ENCODE measurements at places on chromosomes 12 and 14. TPM values are rescaled to one million over a fixed set of nuclear protein-coding genes. Genes with fewer than 3 reads are reported as not detected.

Gene TAS2R31
- total RNA-seq, result 0.97 TPM

Gene MIPOL1
- 5.8 TPM for total RNA-seq

Gene GPR162
- total RNA-seq, result 0.51 TPM

Gene LAG3
- total RNA-seq, result not detected

Gene BICD1
- total RNA-seq, result 9.7 TPM

Gene PNP
- 23.6 TPM for total RNA-seq

Gene RPGRIP1
- not detected for total RNA-seq

Gene FLVCR2
- total RNA-seq, result not detected

DNA sequence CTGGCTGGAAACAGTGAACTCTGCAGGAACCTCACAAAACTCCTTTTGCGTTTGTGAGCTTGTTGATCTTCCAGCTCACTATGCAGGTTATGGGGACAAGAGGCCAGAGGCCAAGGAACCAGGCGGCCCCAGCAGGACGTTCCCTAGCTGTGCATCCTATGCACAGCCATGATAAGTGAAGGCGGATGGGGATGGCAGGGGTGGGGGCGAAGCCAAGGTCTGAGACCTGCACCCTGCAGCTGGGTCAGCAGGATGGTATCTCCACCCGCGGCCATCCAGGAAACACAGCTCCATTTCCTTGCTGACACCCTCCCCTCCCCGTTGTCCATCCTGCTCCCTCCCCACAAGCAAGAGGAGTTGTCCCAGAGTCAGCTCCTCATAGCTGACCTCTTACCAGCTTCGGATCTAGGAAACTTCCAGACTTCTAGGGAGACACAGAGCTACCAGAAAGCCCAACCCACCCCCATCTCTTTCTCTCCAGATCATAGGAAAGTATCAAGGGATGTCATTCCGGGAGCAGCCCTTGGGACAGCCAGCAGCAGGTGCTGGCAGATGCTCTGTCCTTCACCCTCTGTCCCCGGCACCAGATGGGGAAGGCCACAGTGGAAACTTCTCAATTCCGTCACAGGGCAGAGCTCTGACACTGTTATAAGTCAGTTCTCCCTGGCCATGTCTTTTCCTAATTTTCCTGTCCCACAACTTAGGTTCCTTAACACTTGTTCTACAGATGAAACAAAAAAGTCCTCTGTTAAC lies 9.4 kb downstream of the ZBTB39 start:
- peaks cover 11% of the 10 kb centered on the region for H3K4me1 ChIP-seq
- H3K4me3 ChIP-seq, result no peak overlapping the region
- H3K27me3 ChIP-seq, result no peaks in the 10 kb centered on the region
- no peak overlapping the region for H3K27ac ChIP-seq
- 0 out of 2 replicates have a peak, but pooled peaks cover 3% of the 10 kb centered on the region for H3K36me3 ChIP-seq

DNA sequence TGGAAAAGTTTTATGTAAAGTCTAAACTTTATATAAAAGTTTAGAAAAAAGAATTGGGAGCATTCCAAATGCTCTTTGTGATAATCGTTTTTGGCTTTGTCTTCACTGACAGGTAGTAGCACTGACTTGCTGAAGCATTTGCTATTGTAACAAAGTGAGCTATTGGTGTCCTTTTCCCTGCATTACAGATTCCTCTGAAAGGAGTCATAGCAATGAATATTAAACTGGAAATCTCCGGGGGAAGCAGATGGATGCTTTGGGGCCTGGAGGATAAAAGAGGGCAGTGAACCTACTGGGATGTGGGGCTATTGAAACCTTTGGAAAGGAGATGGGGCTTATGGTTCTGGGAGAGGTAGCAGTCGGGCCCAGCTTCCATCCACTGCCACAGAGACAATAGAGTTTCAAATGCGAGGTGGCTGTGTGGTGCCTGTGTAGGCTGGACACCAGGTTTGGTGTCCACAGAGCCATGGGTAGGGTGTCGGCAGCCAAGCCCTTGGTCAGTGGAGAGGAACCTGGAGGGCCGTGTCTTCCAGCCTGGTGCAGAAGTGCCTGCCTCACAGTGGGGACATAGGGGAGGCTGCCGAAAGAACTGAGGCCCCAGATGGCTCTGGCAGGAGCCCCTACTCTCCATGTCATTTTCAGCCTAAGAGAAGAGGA lies 10.1 kb downstream of the GSG1 start:
- no peaks in the 10 kb centered on the region for H3K27me3 ChIP-seq
- H3K36me3 ChIP-seq, result no peaks in the 10 kb centered on the region
- H3K27ac ChIP-seq, result peak overlapping the region; percentile 67
- no peak overlapping the region for H3K4me3 ChIP-seq
- DNase-seq, result peak; percentile 74

DNA sequence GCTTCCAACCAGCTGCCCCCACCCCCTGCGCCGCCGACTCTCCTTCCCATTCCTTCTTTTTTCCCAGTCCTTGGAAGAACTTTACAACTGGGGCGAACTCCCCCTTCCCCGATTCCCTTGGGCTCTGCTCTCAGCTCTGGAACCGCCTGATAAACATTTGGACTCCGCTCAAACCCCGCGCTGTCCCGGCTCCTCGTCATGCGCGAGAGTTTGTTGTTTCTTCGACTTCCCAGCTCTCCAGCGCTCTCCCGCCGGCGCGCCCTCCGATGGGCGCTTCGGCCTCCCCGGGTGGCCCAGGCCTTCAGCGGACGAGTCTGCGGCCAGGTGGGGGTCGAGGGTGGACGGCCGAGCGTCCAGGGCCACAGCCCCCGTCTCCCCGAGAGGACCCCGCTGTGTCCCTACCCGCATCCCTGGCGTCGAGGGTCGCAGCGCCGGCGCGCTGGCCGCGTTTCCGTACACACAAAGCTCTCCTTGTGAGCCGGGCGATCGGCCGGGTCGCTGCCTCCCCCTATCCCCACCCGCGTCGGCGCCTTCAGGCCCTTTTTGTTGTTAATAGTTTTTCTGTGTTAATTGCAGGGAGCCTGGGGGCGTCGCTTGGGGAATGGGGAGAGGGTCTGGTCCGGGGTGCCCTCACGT lies 847 bp downstream of the MMP14 start:
- peak; percentile 81 for DNase-seq
- H3K4me3 ChIP-seq, result peak overlapping the region; percentile 88
- no peaks in the 10 kb centered on the region for H3K27me3 ChIP-seq
- H3K27ac ChIP-seq, result peak overlapping the region; percentile 94
- H3K4me1 ChIP-seq, result peaks cover 38% of the 10 kb centered on the region
- H3K36me3 ChIP-seq, result peaks cover 15% of the 10 kb centered on the region

GRCh38 chr14:95725685-95726336 lies 11.9 kb upstream of the TCL1A start:
- H3K4me1 ChIP-seq, result no peaks in the 10 kb centered on the region
- H3K27ac ChIP-seq, result no peak overlapping the region
- no peaks in the 10 kb centered on the region for H3K36me3 ChIP-seq
- H3K4me3 ChIP-seq, result no peak overlapping the region
- no peaks in the 10 kb centered on the region for H3K27me3 ChIP-seq

GRCh38 chr12:64824500-64825142 lies at the start of gene TBC1D30:
Gene TBC1D30 (plus strand): TSS chr12:64824647. CDS start chr12:64824880, 233 bp downstream.
- peaks cover 58% of the 10 kb centered on the region for H3K27me3 ChIP-seq
- DNase-seq, result peak; percentile 45
- peak within 1 kb of the TSS; percentile 66 for H3K4me3 ChIP-seq
- no peaks in the 10 kb centered on the region for H3K4me1 ChIP-seq

DNA sequence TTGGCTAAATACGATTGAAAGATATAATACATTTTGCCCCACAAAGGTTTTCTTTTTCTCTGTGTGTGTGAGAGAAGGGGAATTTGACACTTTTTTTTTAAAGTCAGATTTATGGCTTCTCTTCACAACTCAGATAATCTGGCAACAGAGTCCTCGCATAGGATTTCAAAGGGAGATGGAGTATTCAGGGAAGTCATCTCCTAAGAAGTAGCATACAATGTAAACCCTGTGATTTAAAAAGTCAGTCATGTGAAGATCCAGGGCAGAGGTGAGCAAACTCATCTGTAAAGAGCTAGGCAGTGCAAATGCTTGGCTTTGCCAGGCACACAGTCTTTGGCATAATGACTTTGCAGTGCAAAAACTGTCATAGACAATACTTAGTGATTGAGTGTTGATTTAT lies 1526.3 kb downstream of the AACS start:
- no peaks in the 10 kb centered on the region for H3K4me1 ChIP-seq
- no peak for DNase-seq
- no peaks in the 10 kb centered on the region for H3K36me3 ChIP-seq
- H3K27me3 ChIP-seq, result no peaks in the 10 kb centered on the region
- no peak overlapping the region for H3K27ac ChIP-seq

DNA sequence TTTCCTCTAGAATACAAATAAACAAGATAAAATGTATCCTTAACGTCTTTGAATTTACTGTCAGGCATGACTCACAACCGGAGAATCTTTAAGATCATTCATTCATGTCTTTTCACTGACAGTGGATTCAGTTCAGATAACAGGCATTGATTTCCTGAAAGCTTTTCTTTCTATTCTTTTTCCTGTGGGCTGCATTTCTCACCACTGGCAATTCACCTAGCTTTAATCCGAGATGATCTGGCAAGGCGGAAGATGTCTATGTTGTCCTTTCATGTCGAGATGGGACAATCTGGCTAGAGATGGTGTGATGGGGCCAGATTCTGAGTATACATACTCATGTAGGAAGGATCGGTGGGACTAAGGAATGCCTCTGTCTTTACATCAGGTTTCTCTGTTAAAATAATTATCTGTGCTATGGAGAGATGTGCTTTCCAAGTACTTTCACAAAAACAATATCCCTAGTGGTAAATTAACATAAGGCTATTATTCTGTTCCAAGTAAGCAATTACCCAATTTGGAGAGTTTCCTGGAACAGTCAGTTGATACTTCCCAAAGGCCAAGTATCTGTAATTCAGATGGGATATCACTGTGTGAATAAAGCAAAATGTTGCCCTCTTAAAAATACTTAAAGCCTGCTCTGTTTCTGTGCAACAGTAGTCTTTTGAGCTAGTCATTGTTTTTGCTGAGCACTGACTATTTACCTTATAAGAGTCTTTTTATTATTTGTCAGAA lies 17.8 kb downstream of the ACSS3 start:
- no peaks in the 10 kb centered on the region for H3K36me3 ChIP-seq
- H3K27ac ChIP-seq, result no peak overlapping the region
- no peak overlapping the region for H3K4me3 ChIP-seq
- no peak for DNase-seq

GRCh38 chr14:69664865-69665526 lies 53.6 kb downstream of the SUSD6 start:
- H3K4me1 ChIP-seq, result peaks cover 45% of the 10 kb centered on the region
- peak overlapping the region; percentile 86 for H3K27ac ChIP-seq
- no peaks in the 10 kb centered on the region for H3K36me3 ChIP-seq
- H3K27me3 ChIP-seq, result no peaks in the 10 kb centered on the region
- DNase-seq, result no peak

- no peaks in the 10 kb centered on the region for H3K4me1 ChIP-seq
- H3K4me3 ChIP-seq, result no peak overlapping the region
- peak; percentile 65 for DNase-seq
These were observed 10.6 kb downstream of the DDX54 start for GRCh38 chr12:113174461-113175384.

DNA sequence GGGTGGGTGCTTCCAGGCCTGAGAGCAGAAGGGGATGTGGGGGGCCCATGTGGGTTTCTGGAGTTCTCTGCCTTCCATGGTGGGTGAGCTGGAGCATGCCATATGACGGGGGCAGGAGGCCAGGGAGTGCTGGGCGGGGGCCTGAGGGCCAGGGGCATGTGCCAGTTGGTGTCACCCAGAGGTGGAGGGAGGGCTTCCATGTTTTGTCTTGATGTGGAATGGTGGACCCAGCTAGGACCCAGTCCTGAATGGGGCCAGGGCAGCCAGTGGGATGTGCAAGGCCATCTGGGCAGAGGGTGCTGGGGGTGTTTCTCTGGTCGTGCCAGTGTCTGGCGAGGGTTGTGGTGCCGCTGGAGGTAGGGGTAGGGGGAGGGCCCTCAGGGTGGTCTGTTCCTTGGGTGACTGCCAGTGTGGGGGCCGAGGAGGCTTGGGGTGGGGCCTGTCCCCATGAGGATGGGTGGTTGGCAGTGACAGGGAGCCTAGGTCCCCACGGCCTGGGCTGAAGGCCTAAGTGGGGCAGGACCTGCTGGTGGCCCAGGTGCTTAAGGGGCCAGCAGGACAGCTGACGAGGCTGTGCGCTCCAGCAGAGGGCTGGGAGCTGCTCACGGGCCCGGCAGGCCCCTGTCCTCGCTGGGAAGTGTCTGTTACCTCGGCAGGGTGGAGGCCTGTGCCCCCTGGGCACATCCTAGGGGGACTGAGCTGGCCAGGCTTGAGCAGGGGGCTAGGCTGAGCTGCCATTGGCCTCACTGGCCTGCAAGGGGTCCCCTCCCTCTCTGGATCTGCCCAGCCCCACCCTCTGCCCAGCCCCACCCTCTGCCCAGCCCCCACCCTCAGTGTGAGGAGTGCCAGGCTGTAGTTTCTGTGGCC lies 26.8 kb downstream of the CEP170B start:
- no peaks in the 10 kb centered on the region for H3K36me3 ChIP-seq
- no peak overlapping the region for H3K4me3 ChIP-seq
- no peaks in the 10 kb centered on the region for H3K4me1 ChIP-seq
- H3K27me3 ChIP-seq, result no peaks in the 10 kb centered on the region
- no peak overlapping the region for H3K27ac ChIP-seq
- no peak for DNase-seq

GRCh38 chr14:53060046-53060445 lies 93.1 kb downstream of the DDHD1 start:
- no peaks in the 10 kb centered on the region for H3K36me3 ChIP-seq
- H3K27ac ChIP-seq, result no peak overlapping the region
- peaks cover 9% of the 10 kb centered on the region for H3K4me1 ChIP-seq
- H3K4me3 ChIP-seq, result no peak overlapping the region
- no peaks in the 10 kb centered on the region for H3K27me3 ChIP-seq

- H3K4me1 ChIP-seq, result 0 out of 2 replicates have a peak, but pooled peaks cover 5% of the 10 kb centered on the region
- no peaks in the 10 kb centered on the region for H3K27me3 ChIP-seq
- H3K27ac ChIP-seq, result no peak overlapping the region
- no peaks in the 10 kb centered on the region for H3K36me3 ChIP-seq
- DNase-seq, result no peak
These were observed 42.6 kb upstream of the PLEKHD1 start for GRCh38 chr14:69441948-69442347.

- no peak for DNase-seq
- H3K27ac ChIP-seq, result no peak overlapping the region
- no peaks in the 10 kb centered on the region for H3K27me3 ChIP-seq
- no peaks in the 10 kb centered on the region for H3K36me3 ChIP-seq
These were observed 287.8 kb downstream of the BCL11B start for GRCh38 chr14:98984027-98984718.

GRCh38 chr12:48358937-48359513 lies 8.3 kb upstream of the ZNF641 start:
- no peak for DNase-seq
- H3K27me3 ChIP-seq, result no peaks in the 10 kb centered on the region
- H3K4me3 ChIP-seq, result no peak overlapping the region

GRCh38 chr14:54629635-54630360 lies 62.9 kb downstream of the SAMD4A start:
- peaks cover 33% of the 10 kb centered on the region for H3K4me1 ChIP-seq
- no peaks in the 10 kb centered on the region for H3K27me3 ChIP-seq
- H3K4me3 ChIP-seq, result no peak overlapping the region
- H3K27ac ChIP-seq, result no peak overlapping the region
- no peaks in the 10 kb centered on the region for H3K36me3 ChIP-seq

GRCh38 chr14:96586056-96586455 lies 83.9 kb downstream of the PAPOLA start:
- H3K4me3 ChIP-seq, result no peak overlapping the region
- no peaks in the 10 kb centered on the region for H3K4me1 ChIP-seq
- no peak overlapping the region for H3K27ac ChIP-seq
- H3K36me3 ChIP-seq, result no peaks in the 10 kb centered on the region

GRCh38 chr14:22200977-22201605 lies 387.9 kb downstream of the DAD1 start:
- H3K27ac ChIP-seq, result no peak overlapping the region
- H3K4me3 ChIP-seq, result no peak overlapping the region
- no peaks in the 10 kb centered on the region for H3K36me3 ChIP-seq

GRCh38 chr14:99564256-99564925 lies 39.6 kb downstream of the CCDC85C start:
- H3K36me3 ChIP-seq, result no peaks in the 10 kb centered on the region
- peak; percentile 65 for DNase-seq
- no peak overlapping the region for H3K27ac ChIP-seq
- no peaks in the 10 kb centered on the region for H3K27me3 ChIP-seq
- H3K4me1 ChIP-seq, result no peaks in the 10 kb centered on the region
